ENCODE measurements at places on chromosomes 5 and 9. TPM values are rescaled to one million over a fixed set of nuclear protein-coding genes. Genes with fewer than 3 reads are reported as not detected.

DNA sequence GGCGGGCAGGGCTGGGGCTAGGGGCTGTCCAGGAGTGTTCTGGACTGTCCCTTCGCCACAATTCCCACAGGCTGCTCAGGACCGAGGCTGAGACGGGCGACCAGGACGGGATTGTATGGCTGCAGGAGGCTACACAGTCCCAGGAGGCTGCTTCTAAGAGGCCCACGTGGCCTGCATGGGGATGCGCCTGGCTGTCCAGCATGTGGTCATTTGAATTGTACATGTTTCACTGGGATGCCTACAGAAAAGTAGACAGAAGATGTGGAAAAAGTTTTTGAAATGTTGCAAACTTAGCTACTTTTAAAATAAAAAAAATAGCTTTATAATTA lies 32.6 kb upstream of the SPTLC1 start:
- DNase-seq, result no peak

GRCh38 chr5:122121479-122122465 lies 7.6 kb upstream of the ZNF474 start:
- no peak for DNase-seq

Gene MTMR12
- 39.8 TPM for total RNA-seq

Gene SNAPC3
- 18.5 TPM for total RNA-seq

DNA sequence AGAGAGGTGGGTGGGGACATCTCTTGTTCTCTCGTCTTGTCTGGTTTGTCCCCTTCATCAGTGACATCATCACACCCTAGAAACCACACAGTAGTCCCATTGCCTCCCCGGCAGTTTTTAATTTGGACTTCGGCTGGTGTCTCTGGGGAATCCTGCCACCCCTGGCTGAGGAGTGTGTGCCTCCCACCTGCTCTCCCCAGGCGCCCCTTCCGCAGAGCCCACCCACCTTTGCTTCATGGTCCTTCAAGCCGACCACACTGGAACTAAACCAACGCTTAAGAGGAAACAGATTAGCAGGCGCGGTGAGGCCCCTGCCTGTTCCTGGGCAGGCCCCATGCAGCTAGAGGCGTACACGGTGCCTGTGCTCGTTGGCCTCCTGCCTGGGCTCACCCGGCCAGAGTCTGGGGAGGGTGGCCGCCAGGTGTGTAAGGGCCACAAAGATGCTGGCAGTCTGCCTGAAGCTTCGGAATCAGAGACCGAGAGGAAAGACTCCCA lies 107.6 kb upstream of the SPRY4 start:
- peak; percentile 27 for DNase-seq

DNA sequence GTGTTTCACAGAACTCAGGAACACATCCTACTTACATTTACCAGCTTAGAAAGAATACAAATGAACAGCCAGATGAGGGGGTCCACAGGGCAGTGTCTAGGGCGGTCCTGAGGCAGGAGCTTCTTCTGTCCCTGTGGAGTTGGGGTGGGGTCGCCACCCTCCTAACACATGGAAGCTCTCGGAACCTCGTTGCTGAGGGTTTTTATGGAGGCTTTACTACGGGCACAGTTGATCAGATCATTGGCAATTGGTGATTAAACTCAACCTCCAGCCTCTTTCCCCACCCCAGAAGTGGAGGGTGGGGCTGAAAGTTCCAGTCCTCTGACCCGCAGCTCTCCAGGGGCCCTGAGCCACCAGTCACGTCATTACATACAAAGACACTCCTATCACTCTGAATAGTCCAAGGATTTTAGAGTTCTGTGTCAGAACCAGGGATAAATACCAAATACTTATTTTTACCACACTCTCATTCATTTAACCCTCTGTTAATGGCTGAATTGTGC lies 156.9 kb downstream of the COL23A1 start:
- no peak for DNase-seq

GRCh38 chr5:136332223-136333015 lies 32.9 kb downstream of the TRPC7 start:
- DNase-seq, result no peak

Gene EPB41L4A
- total RNA-seq, result 21.9 TPM

Gene SLC6A18
- total RNA-seq, result not detected

DNA sequence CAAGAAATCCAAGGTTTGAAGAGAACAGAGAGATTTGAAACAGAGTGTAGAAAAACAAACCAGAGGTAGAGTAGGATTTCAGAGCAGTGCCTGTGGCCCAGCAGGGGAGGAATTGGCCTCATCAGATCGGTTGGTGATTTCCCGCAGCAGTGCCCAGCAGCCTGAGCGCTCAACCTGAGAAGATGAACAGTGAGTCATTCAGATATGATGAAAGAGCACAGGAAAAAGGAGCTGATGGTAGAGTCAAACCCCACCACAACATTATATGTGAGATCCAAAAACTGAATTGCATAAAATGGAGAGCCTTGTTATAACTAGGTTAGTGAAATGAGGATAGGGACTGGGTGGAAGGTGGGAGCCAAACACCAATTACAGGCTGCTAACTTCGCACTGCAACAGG lies 248.9 kb downstream of the PIK3R1 start:
- peak; percentile 56 for DNase-seq

- no peak for DNase-seq
Measured at GRCh38 chr5:3602785-3603502, 7.3 kb downstream of the IRX1 start.

DNA sequence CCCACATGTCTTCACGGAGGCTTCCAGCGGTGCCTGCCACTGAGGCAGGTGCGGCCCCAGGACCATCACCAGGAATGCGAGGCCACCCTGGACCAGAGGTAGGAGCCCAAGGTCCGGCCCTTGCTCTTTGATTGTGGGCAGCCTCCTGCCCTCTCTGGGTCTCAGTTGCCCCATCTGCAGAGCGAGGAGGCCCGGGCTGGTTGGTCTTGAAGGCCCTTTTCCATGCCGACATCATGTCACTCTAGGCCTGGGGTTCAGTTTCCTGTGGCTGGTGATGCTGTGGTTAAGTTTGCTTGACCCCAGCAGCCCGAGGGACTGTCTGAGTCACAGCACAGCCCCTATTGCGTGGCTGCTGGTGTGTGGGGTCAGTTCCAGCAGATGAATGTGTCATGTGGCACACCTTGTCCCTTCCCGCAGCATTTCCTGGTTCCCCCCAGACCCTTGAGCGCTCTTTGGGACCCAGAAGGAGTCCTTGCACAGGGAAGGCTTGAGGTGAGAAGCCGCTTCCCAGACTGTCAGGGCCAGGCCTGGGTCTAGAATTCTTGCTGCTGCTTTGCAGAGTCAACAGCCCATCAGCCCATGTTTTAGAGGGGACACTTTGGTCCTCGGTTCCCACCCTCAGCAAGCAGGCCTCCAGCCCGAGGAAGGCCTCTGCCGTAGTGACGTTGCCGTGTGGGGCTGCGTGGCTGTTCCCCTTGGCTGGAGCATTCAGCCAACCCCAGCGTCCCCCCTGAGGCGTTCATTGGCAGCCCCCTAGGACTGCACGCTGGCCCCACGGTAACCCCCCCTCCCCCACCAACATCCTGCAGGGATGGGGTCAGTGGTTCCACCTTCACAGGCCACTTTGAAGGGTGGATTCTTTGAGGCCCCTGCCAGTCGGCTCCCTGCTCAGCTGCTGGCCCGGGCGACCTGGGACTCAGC lies 31.0 kb upstream of the HMCN2 start:
- no peak for DNase-seq

Measured in natural killer cell (primary cell).